RPMI7951 (cell line): ENCODE measurements at places on chromosomes 2 and 18.

GRCh38 chr2:213848631-213849030 lies 562.2 kb upstream of the VWC2L start:
- peak; percentile 6 for DNase-seq

DNA sequence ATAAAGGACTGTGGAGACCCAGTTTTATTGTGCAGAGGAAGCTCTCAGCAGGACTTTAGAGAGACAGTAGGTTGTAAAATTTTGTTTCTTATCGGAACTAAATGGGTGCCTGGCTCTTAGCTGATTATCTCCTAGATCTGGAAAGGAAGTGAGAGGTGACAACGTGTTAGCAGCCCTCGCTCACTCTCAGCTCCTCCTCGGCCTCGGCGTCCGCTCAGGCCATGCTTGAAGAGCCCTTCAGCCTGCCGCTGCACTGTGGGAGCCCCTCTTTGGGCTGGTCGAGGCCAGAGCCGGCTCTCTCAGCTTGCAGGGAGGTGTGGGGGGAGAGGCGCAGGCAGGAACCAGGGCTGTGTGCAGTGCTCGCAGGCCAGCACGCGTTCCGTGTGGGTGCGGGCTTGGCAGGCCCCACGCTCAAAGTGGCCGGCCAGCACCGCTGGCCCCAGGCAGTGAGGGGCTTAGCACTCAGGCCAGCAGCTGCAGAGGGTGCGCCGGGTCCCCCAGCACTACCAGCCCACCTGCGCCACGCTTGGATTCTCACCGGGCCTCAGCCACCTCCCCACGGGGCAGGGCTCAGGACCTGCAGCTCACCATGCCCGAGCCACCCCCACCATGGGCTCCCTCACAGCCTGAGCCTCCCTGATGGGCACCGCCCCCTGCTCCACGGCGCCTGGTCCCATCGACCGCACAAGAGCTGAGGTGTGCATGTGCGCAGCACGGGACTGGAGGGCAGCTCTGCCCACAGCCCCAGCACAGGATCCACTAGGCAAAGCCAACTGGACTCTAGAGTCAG lies 4.6 kb upstream of the MFF start:
- no peak for DNase-seq

DNA sequence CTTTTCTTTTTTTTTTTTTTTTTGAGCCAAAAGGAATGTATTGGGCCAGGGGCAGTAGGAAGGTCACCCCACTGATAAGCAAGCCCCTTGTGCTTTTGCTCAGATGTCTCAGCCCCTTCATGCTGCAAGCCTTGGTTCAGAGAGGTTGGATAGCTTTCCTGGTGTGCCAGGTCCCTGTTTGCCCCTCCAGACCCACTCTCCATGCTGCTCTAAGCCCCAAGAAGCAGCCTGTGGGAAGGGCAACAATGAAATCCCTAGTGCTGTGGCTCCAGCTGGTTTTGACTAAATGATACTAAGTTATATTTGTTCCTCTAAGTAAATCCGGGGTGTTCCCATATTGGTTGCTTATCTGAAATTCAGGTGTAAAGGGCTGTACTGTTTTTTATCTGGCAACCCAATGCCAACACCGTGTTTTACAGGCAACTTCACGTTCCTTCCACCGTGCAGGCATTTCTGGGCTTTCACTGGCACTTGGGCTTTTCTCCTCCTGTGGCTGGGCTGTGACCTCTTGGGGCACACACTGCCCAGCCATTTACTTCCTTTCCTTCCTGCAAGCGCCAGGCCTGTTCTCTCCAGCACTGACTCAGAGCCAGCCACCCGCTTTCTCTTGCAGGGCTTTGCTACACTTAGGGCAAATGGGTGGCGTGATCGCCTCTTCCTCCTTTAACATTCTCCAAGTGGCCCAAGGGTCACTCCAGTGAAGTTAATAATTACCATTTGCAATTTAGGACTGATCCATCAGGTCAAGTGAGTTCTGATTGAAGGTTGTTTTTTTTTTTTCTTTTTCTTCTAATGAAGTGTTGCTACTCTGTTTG lies 21.6 kb downstream of the MERTK start:
- DNase-seq: peak; percentile 49

DNA sequence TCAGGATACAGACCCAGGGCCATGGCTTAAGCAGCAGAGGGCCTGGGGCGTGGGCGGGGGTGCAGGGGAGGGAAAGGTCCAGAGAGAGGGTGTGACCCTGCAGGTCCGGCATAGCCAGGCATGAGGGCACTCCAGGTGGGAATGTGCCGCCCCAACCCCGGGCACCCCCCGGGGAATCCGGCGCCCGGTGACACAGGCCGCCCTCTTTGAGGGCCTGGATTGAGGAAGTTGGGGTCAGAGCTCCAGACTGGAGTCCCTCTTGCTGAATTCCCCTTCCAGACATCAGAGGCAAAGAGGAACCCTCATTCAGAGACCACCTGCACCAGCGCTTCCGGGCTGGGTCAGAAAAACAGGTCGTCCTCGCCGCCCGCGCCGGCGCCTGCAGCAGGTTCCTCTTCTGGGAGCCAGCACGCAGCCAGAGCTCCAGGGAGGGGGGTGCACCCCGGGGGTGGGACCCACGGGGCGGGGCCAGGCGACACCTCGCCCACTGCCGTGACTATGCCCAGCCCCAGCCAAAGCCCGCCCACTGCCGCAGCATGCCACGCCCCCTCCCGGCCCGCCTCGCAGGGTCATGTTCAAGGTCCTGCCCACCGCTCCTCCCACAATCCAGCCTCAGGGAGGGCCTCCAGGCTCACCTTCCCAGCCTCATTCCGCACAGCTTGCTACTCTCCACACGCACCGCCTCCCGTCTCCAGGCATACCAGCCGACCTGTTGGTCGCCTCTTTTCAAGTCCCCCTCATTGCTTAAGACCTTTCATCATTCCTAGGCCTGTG lies 98.3 kb upstream of the ID2 start:
- no peak for DNase-seq

DNA sequence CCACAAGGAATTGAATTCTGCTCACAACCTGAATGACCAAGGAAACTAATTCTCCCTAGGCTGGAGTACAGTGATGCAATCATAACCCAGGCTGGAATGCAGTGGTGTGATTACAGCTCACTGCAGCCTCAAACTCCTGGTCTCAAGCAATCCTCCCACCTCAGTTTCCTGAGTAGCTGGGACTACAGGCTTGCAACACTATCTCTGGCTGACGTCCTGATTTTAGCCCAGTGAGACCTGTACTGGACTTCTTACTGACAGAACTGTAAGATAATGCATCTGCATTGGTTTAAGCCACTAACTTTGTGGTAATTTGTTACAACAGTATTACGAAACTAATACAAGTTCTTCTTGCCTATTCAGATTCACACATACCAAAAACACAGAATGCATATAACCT lies 9.5 kb upstream of the KDSR start:
- DNase-seq: no peak

- peak; percentile 74 for DNase-seq
Measured at GRCh38 chr2:37982147-37982582, 57.1 kb downstream of the RMDN2 start.

GRCh38 chr2:217832115-217832514 lies 170.7 kb downstream of the TNS1 start:
- no peak for DNase-seq

DNA sequence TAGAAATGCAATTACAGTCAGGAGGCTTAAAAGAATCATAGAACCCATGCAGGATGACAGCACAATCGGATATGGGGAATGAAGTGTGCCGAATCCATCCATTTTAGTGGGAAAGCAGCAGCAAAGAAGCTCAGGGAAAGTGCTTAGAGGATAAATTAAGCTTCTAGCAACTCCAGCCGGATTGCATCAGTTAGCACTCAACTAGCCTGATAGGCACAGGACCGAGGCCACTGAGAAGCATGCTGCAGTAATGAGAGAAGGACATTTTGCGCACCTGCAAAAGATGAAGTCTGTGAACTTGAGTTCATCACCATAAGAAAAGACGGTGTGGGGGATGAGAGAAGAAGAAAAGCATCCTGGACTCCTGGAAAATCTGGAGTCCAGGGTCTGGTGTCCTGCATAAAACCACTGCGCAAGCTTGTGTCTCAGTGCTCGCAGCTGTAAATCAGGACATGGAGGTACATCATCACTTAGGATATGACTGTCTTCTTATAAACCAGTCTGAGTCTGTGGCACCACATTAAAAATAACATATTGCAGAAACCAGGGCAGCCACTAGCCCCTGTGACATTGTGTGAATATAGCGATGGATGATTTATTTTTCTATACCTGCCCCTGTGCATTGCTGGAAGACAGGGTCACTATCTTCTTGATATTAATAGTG lies 665.5 kb upstream of the SOX11 start:
- no peak for DNase-seq

- no peak for DNase-seq
Measured at GRCh38 chr2:10439971-10440370, 8.2 kb downstream of the ODC1 start.

DNA sequence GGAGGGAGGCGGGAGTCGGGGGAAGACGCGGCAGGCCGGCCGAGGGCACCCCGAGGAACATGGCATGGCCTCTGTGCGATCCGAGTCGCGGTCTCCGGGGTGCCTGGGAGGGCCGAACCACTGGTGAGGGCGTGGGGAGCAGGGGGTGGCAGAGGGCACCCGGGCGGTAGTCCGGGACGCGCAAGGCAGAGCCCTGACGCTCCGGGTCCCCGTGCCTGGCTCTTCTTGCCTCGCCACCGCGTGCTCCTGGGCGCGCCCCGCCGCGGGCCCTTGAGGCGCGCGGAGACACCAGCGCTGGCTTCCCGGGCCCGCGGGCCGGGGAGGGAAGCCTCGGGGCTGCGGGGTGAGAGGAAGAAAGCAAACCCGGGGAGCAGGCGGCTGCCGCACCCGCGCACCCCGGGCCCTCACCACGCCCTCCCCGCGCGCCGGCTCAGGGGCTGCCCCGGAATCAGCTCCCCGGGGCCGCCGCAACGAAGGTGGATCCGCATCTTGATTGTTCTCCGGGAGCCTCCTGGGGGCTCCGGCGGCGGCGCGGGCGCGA lies 4.3 kb downstream of the SOX11 start:
- no peak for DNase-seq

- DNase-seq: peak; percentile 61
Measured at GRCh38 chr2:17878281-17879136, at the start of gene KCNS3. KCNS3 (plus strand) TSS chr2:17878667; CDS start chr2:17931009, 52,342 bp downstream.

DNA sequence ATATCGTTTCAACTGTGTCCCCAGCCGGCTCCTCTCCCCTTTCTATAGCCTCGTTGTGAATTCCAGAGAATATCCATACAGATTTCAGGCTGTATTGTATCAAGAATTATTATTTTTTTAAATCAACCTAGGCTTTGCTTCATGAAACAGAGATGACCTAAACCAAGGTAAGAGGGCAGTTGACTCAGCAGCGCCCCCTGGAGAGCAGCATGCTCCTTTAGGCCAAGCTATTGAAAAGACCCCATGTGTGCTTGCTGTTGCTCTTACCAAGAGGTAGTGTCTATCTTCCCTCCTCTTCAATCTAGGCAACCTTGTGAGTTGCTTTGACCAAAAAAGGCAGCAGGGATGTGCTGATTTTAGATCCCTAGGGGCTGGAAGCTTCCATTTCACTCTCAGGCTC lies 426.7 kb upstream of the SMIM21 start:
- DNase-seq: no peak

DNA sequence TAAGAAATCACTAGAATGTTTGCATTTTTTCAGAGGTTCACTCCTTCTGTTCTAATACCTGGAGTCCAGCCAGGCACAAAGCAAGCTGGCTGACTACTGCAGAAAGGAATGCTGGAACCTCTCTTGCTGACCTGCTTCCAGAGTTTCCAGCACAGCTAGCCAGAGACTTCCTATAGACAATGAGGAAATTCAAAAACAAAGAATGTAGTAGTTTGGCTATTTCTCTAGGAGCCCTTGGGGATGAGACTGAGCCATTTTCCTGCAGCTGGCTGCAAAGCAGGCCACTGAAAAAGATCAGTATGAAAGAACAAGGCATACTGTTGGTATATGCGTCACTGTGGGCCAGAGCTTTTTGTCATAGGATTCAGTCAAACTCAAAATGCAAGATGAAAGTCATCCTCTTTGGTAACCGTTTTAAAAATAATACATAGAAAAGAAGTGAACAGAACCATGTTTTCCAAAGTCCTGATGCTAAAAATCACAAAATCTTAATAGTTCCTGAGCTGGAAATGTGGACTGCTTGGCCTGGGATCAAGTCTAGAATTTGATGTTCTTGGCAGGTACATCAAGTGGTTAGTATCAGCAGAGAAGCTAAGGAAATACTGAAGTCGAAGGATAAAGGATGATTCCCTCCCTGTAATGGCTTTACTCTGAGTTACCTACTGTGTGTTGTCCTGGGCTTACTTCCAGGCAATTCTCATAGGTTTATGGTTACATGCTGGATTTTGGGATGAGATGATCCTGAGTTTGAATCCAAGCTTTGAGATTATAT lies 9.0 kb upstream of the DSEL start:
- peak; percentile 88 for DNase-seq

DNA sequence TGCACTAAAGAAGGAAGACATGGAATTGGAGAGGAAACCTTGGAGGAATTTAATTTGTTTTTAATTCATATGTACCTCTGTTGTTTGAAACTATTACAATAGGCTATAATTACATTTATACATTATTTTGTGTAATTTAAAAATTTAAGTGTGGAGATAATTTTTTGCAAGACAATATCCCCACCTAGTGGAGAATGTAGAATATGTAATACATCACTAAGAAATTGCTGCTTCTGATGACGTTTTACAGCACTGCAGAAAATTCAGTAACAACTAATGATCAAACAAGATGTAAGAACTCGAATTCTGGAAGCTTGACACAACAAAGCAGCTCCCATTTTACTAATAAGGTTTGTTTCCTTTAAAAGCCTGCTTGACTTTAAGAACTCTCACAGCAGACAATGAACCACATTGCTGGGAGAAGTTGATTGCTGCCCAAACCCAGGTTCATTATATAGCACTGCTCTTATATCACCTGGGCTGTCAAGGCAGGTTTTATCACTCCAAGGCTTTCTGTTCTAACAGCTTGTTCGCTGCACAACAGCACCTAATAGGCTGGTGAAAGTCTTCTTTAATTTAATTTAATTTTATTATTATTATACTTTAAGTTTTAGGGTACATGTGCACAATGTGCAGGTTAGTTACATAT lies 53.4 kb downstream of the THADA start:
- peak; percentile 52 for DNase-seq

GRCh38 chr2:69517410-69517809 lies 80.2 kb upstream of the NFU1 start:
- no peak for DNase-seq

- no peak for DNase-seq
Measured at GRCh38 chr2:240904216-240905175, 1.6 kb upstream of the CROCC2 start.
